ENCODE measurements at places on chromosomes 2 and 18.

- H3K27ac ChIP-seq, result no peak overlapping the region
- H3K4me1 ChIP-seq, result no peaks in the 10 kb centered on the region
- DNase-seq, result no peak
Observed at GRCh38 chr18:8848541-8848940, 143.2 kb downstream of the MTCL1 start.

- DNase-seq, result no peak
- no peak overlapping the region for H3K4me3 ChIP-seq
- H3K36me3 ChIP-seq, result no peaks in the 10 kb centered on the region
- no peaks in the 10 kb centered on the region for H3K4me1 ChIP-seq
- H3K27ac ChIP-seq, result no peak overlapping the region
Observed at GRCh38 chr18:28281400-28281799, 104.5 kb upstream of the CDH2 start.

DNA sequence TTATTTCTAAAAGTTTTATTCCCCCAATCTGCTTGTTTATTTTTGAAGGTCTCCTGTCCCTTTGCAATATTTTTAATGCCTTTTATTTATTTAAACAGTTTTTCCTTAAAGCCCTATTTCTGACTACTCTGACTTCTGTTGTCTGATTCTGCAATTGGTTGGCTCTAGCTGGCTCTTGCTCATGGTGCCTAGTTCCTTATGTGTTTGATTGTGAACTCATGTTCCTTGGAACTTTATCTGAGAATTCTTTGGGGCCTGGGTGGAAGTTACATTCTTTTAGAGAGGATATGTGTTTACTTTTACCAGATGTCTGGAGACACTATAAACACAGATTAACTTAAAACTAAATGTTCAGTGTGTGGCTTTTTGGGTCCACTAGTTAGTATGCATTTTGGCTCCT lies 175.9 kb downstream of the DYSF start:
- no peaks in the 10 kb centered on the region for H3K4me1 ChIP-seq
- H3K4me3 ChIP-seq, result no peak overlapping the region
- H3K27ac ChIP-seq, result no peak overlapping the region
- no peaks in the 10 kb centered on the region for H3K27me3 ChIP-seq
- no peak for DNase-seq
- no peaks in the 10 kb centered on the region for H3K36me3 ChIP-seq

GRCh38 chr2:11234309-11234708 lies 79.0 kb downstream of the SLC66A3 start:
- peaks cover 8% of the 10 kb centered on the region for H3K36me3 ChIP-seq
- H3K4me1 ChIP-seq, result no peaks in the 10 kb centered on the region
- H3K27me3 ChIP-seq, result no peaks in the 10 kb centered on the region

GRCh38 chr2:220837226-220837625 lies 734.9 kb downstream of the EPHA4 start:
- no peak for DNase-seq
- no peak overlapping the region for H3K4me3 ChIP-seq
- H3K27ac ChIP-seq, result no peak overlapping the region
- no peaks in the 10 kb centered on the region for H3K4me1 ChIP-seq
- no peaks in the 10 kb centered on the region for H3K27me3 ChIP-seq
- no peaks in the 10 kb centered on the region for H3K36me3 ChIP-seq

- no peaks in the 10 kb centered on the region for H3K36me3 ChIP-seq
- H3K4me3 ChIP-seq, result no peak overlapping the region
- H3K27me3 ChIP-seq, result no peaks in the 10 kb centered on the region
- peaks cover 14% of the 10 kb centered on the region for H3K4me1 ChIP-seq
- peak; percentile 71 for DNase-seq
Observed at GRCh38 chr2:111930875-111931274, 32.5 kb downstream of the MERTK start.

- peak; percentile 43 for DNase-seq
- peaks cover 13% of the 10 kb centered on the region for H3K27me3 ChIP-seq
- H3K4me1 ChIP-seq, result peaks cover 5% of the 10 kb centered on the region
- no peak overlapping the region for H3K27ac ChIP-seq
- peak overlapping the region; percentile 79 for H3K4me3 ChIP-seq
Observed at GRCh38 chr2:222318712-222319585, 20.2 kb upstream of the PAX3 start.

DNA sequence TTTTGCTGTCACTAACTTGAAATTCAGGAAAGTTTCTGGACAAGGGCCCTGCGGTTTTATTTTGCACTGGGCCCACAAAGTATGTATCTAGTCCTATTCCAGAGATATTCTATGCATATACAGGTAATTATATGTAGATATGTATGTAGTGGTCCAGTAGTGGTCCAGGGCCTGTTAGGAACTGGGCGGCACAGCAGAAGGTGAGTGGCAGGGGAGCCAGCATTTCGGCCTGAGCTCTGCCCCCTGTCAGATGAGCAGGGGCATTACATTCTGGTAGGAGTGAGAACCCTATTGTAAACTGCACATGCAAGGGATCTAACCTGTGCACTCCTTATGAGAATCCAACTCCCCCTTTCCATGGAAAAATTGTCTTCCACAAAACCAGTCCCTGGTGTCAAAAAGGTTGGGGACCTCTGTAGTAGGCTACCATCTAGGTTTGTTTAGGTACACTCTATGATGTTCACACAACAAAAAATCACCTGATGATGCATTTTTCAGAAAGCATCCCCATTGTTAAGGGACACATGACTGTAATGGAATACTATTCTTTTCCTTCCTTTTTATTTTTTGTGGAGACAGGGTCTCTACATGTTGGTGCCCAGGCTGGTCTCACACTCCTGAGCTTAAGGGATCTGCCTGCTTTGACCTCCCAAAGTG lies 2.8 kb upstream of the PPP4R3B start:
- H3K27me3 ChIP-seq, result no peaks in the 10 kb centered on the region
- H3K36me3 ChIP-seq, result peaks cover 3% of the 10 kb centered on the region
- H3K4me1 ChIP-seq, result peaks cover 17% of the 10 kb centered on the region

DNA sequence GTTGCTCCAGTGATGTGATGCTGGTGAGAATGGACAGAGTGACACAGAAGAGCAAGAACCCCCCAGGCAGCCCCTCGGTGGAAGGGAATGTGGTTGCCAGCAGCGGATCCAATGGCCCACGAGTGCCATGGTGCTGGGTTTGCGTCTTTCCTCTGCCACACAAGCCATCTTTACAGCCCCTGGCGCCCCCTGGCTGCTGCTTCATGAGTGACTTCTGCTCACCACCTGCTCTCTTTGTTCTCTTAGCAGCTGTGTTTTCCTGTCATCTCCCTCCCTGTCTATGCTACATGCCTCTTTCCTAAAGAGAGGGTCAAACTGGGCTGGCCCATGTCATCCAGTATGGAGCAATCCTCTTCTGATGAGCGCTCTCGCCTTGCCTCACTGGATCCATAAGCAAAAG lies 300.0 kb upstream of the SMIM21 start:
- H3K27ac ChIP-seq, result no peak overlapping the region
- H3K36me3 ChIP-seq, result no peaks in the 10 kb centered on the region
- H3K4me1 ChIP-seq, result no peaks in the 10 kb centered on the region
- H3K27me3 ChIP-seq, result peaks cover 86% of the 10 kb centered on the region

GRCh38 chr18:49766646-49767045 lies 46.7 kb downstream of the ACAA2 start:
- H3K27ac ChIP-seq, result no peak overlapping the region
- no peak for DNase-seq
- H3K4me1 ChIP-seq, result no peaks in the 10 kb centered on the region
- no peaks in the 10 kb centered on the region for H3K27me3 ChIP-seq

Data from PC-9 (cell line).